ENCODE measurements at places on chromosomes 1 and 21.

GRCh38 chr1:104084380-104084779 is 334.7 kb downstream of the AMY1C start:
- no peaks in the 10 kb centered on the region for H3K27me3 ChIP-seq
- H3K4me3 ChIP-seq: no peak overlapping the region
- DNase-seq: no peak
- no peaks in the 10 kb centered on the region for H3K4me1 ChIP-seq

- H3K27me3 ChIP-seq: no peaks in the 10 kb centered on the region
- H3K4me1 ChIP-seq: no peaks in the 10 kb centered on the region
- no peak overlapping the region for H3K4me3 ChIP-seq
- peak; percentile 78 for DNase-seq
- H3K36me3 ChIP-seq: no peaks in the 10 kb centered on the region
- H3K27ac ChIP-seq: no peak overlapping the region
Observed at GRCh38 chr1:203048555-203049051, 22.3 kb downstream of the PPFIA4 start.

DNA sequence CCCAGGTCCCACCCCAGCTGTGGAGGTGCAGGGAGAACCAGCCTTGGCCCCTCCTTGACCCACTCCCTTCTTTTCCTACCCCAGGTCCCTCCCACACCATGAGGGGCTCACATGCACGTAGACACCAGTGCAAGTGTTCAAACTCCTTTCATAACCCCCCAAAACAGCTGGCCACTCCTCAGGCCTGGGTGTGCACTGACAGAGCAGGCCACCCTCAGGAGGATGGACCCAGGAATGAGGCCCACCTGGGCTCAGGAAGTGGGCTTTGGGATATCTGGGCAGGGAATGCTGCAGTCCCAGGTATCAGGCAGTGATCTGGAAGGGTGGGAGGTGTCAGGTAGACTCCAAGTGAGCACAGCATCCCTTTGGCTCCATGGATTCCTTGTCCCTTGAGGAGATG is 723.8 kb downstream of the MATN1 start:
- H3K4me3 ChIP-seq: no peak overlapping the region
- no peak overlapping the region for H3K27ac ChIP-seq
- DNase-seq: no peak
- no peaks in the 10 kb centered on the region for H3K27me3 ChIP-seq
- no peaks in the 10 kb centered on the region for H3K36me3 ChIP-seq

GRCh38 chr1:38790422-38791163 is 69.0 kb downstream of the RRAGC start:
- H3K4me3 ChIP-seq: no peak overlapping the region
- DNase-seq: no peak
- no peaks in the 10 kb centered on the region for H3K36me3 ChIP-seq
- no peaks in the 10 kb centered on the region for H3K4me1 ChIP-seq

DNA sequence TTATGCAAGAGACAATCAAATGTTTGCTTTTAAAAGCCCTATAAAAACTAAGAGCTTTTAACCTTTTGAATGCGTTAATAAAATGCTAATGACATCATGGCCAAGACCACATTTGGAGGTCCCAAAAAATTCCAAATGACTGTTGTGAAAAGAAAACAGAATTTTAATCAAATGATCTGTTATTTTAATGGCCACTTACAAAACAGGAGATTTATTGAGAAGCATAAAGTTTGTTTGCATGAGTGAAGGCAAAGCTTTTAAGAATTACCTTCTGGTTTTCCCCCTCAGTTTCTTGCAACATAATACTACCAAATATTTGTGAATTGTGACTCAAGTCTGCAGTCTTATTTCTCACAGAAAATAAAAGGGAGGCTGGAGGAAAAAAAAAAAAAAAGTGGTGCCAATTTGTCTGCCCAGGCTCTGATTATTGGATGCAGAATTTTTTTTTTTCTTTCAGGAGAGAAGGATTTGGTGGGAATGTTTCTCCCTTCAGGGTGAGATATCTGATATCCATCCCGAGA is 60.7 kb downstream of the GORAB start:
- H3K4me3 ChIP-seq: no peak overlapping the region
- no peak overlapping the region for H3K27ac ChIP-seq
- DNase-seq: no peak
- no peaks in the 10 kb centered on the region for H3K4me1 ChIP-seq

DNA sequence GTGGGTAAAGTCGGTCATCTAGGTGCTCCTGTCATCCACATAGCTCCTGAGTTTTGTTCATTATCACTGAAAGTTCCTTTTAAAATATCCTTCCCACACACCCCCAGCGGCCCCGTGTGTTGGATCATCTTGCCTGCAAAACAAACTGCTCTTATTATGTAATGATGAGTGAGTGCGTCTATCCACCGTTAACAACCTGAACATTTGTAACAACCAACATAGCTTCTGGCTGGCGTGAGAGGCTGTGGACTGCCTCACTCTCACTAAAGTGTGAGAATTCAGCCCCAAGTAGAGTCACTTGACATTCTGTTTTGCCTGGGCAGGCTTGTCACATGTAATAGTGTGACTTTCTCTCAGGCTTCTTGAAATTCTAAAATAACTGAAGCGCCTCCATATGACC is 14.5 kb upstream of the KCNA2 start:
- no peaks in the 10 kb centered on the region for H3K36me3 ChIP-seq
- H3K27me3 ChIP-seq: peaks cover 15% of the 10 kb centered on the region
- H3K27ac ChIP-seq: no peak overlapping the region
- no peaks in the 10 kb centered on the region for H3K4me1 ChIP-seq

- H3K4me1 ChIP-seq: no peaks in the 10 kb centered on the region
- no peak overlapping the region for H3K4me3 ChIP-seq
- H3K36me3 ChIP-seq: no peaks in the 10 kb centered on the region
- no peak overlapping the region for H3K27ac ChIP-seq
- DNase-seq: no peak
Observed at GRCh38 chr1:70077066-70077465, 128.3 kb downstream of the LRRC40 start.

DNA sequence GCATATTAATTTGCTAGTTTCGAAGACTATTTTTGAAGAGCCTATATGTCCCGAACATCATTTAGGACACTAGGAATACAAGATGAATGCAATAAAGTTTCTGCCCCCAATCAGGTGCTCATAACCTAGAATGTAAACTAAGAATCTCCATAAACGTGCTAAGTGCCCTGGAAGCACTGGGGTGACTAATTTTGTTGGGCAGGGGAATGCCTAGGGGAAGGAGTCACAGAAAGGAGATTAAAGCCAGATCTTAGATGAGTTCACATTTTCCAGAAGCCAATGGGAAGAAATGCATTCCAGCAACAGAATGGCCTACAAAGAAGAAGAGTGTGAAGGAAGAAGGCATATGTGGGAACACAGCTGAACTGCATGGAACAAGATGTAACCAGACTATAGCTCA is 19.5 kb downstream of the SCYL3 start:
- no peaks in the 10 kb centered on the region for H3K4me1 ChIP-seq
- H3K27ac ChIP-seq: no peak overlapping the region
- DNase-seq: no peak
- H3K27me3 ChIP-seq: no peaks in the 10 kb centered on the region

DNA sequence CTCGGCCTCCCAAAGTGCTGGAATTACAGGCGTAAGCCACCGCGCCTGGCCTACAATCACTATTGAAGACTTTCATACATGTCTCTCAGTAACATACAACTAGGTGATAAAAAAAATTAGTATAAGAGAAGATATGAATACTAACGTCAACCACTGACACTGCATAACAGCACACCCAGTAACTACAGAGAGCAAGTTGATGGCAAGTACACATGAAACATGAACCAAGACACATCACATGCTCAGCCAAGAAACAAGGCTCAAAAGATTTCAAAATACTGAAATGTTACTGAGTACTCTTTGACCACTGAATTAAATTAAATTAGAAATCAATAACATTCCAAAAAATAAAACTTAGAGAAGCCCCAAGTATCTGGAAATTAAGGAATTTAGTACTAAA is 168.1 kb downstream of the SLC45A1 start:
- H3K4me1 ChIP-seq: no peaks in the 10 kb centered on the region
- H3K27ac ChIP-seq: no peak overlapping the region
- no peak overlapping the region for H3K4me3 ChIP-seq

DNA sequence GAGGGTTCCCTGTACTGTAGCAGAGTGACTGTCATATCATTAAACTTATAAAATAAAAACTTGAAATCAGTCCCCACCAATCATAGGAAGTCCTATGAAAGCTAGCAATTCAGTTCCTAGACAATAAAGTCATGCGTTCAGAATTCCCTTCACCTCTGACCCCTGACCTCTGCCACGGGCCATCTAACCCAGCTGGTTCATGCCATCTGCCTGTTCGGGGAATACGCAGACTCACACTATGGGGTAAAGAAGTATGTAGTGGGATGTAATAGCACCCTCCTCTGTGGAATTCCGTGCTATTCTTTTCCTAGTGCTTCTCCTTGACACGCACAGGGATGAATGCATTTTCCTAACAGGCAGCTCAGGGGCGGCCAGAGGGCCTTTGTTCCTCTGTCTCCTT is 2.1 kb downstream of the GSTM4 start:
- no peak for DNase-seq
- H3K27me3 ChIP-seq: no peaks in the 10 kb centered on the region
- H3K36me3 ChIP-seq: peaks cover 15% of the 10 kb centered on the region
- peaks cover 27% of the 10 kb centered on the region for H3K4me1 ChIP-seq
- H3K27ac ChIP-seq: peak overlapping the region; percentile 17
- H3K4me3 ChIP-seq: no peak overlapping the region

DNA sequence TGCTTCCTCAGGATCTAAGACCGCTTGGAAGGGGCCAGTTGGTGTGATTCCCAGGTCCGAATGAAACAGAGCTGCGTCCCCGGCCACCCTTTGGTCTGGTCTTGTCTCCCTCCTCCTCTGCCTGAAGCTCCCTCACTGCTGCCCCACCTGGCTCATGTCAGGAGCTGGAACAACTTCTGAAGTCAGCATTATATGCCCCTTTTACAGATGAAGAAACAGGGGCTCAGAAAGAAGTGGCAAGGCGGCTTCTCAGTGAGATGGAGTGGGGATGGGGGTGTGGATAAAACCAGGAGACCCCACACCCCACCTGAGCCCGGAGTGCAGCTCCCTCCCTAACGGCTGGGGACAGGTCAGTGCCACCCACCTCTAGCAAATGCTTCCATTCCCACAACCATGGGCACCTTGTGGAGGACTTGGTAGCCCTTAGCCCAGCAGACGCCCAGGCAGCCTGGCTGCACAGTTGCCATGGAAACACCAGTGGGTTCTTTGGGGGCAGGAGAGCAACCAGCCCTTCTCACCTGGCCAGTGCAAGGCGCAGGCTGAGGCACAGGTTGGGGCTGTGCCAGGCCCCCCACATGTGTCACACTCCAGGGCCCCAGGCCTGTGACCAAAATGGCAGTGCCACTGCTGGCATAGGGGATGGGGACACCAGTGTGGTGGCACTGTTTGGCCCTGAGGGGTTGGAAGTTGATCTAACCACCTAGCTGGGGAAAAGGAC is 31.9 kb upstream of the ECE1 start:
- H3K27me3 ChIP-seq: no peaks in the 10 kb centered on the region
- peaks cover 55% of the 10 kb centered on the region for H3K4me1 ChIP-seq
- H3K4me3 ChIP-seq: no peak overlapping the region

- H3K27ac ChIP-seq: no peak overlapping the region
- DNase-seq: peak; percentile 17
- H3K4me1 ChIP-seq: peaks cover 4% of the 10 kb centered on the region
- H3K4me3 ChIP-seq: no peak overlapping the region
- no peaks in the 10 kb centered on the region for H3K36me3 ChIP-seq
Observed at GRCh38 chr21:36183144-36183795, 26.6 kb downstream of the DOP1B start.

GRCh38 chr21:17819877-17820229 is 697 bp upstream of the C21orf91 start:
- peaks cover under 1% of the 10 kb centered on the region for H3K36me3 ChIP-seq
- no peak for DNase-seq
- H3K4me3 ChIP-seq: peak overlapping the region; percentile 90
- peaks cover 3% of the 10 kb centered on the region for H3K4me1 ChIP-seq
- no peaks in the 10 kb centered on the region for H3K27me3 ChIP-seq
- peak overlapping the region; percentile 95 for H3K27ac ChIP-seq

- no peak overlapping the region for H3K27ac ChIP-seq
- no peaks in the 10 kb centered on the region for H3K27me3 ChIP-seq
- DNase-seq: no peak
- no peaks in the 10 kb centered on the region for H3K4me1 ChIP-seq
- H3K36me3 ChIP-seq: no peaks in the 10 kb centered on the region
- H3K4me3 ChIP-seq: no peak overlapping the region
Observed at GRCh38 chr1:239558991-239559390, 172.6 kb downstream of the CHRM3 start.

- no peaks in the 10 kb centered on the region for H3K27me3 ChIP-seq
- no peak overlapping the region for H3K4me3 ChIP-seq
- no peaks in the 10 kb centered on the region for H3K4me1 ChIP-seq
Observed at GRCh38 chr1:246099570-246099969, 407.5 kb downstream of the SMYD3 start.

DNA sequence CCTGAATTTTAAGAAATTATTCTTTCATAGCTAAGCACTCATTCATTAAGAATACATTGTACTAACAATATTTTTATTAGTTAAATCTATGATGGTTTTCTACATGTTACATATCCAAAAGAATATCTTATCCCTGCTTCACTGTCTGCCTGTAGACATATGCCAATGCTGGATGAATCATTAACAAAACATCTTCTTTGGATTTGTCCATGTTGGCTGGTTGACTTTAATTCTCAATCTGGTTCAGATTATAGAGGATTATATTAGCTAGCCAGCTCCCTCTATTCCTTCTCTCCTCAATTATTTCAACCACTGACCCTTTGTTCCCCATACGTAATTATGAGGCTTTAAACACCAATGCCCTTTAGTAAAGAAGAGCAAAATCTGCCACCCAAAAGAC is 138.9 kb upstream of the DMRTA2 start:
- H3K27me3 ChIP-seq: no peaks in the 10 kb centered on the region
- no peak for DNase-seq
- H3K36me3 ChIP-seq: peaks cover 7% of the 10 kb centered on the region
- no peak overlapping the region for H3K27ac ChIP-seq
- H3K4me1 ChIP-seq: no peaks in the 10 kb centered on the region
- H3K4me3 ChIP-seq: no peak overlapping the region

DNA sequence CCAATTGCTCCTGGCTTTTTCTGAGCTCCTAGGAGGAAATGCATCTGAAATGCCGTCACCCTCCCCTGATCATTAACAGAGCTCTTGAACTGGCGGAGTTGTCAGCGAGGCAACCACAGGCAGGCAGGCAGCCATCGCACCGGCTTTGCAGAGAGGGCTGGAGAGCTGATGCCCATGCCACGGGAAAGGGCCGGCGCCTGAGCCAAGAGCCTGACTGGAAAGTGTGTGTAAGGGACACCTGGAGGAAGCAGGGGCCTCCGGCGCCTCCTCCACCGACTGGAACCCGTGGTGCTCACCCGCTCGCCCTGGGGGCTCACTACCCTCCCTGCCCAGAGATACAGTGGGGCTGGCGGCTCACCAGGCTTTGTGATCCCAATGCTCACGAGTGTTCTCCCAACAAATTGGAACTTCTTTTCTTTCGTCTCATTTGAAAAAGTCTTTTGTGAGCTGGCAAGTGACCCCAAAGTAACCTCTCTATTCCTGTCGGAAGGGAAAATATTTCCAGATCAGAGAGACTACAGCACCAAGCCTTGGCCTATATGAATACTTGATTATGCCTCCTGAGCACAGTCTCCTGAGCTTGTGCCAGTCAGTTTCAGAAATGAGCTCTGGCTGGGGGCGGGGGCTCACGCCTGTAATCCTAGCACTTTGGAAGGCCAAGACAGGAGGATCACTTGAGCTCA is 97.7 kb upstream of the SLC25A33 start:
- H3K27ac ChIP-seq: peak overlapping the region; percentile 75
- DNase-seq: peak; percentile 81
- peaks cover 15% of the 10 kb centered on the region for H3K4me1 ChIP-seq
